ENCODE measurements at places on chromosomes 7 and 10. TPM values are rescaled to one million over a fixed set of nuclear protein-coding genes. Genes with fewer than 3 reads are reported as not detected.
A peak's percentile ranks its signal among the peaks of the same experiment; 100 is the strongest.

MKX gene
- 22.4 TPM for total RNA-seq

ZNF804B gene
- not detected for total RNA-seq

ASZ1 gene
- total RNA-seq, result not detected

RAB11FIP2 gene
- 39.4 TPM for total RNA-seq

DNA sequence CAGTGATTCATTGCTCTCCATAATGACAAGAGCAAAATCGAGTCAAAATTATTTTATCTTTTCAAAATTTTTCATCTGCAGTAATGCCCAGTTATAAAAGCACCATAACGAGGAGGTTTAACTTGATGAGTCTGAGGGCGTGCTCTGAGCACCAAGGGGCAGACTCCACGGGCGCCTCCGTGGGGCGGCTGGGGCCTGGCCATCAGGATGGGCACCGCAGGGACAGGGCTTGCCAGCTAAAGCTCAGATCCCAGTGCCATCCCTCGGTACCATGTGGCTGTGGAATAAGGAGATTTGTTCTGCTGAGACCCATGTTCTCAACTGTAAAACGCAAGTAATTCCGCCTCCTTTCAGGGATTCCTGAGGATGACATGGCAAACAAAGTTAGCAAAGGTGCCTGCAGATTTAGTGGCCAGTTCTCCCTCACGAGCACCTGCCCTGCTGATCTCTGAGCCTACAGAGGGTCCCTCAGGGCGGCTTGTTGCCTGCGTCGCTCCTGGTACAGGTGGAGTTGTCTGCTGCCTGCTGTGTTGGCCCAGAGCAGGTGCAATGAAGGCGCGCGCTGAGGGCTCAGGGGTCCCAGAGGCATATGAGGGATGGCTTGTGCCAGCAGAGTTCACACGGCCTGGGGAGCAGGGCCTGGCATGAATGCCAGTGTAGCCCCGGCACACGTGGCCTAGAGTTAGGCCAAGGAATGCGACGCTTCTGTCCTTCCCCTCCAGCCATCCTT lies 584.4 kb downstream of the TCERG1L start:
- DNase-seq, result no peak

DNA sequence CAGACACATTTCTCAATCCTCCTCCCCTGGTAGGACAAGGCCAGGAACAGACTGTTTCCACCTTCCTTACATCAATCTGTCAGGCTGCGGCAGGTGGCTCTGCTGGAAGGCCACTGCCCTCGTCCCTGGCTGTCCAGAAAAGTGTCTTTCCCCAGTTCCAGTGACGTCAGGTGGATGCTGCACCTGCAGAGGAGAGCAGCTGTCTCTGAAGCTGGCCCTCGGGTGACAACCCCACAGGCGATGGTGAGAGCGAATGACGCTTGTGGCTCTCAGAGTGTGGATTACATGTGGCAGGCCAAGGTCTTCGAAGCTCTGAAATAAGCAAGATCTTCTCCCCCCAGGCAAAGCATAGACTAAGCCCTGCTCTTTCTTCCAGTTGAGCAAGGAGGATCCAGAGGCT lies 146.9 kb upstream of the RET start:
- DNase-seq, result peak; percentile 82

- DNase-seq, result no peak
Observed at GRCh38 chr10:129568583-129569344, 101.7 kb downstream of the MGMT start.

DNA sequence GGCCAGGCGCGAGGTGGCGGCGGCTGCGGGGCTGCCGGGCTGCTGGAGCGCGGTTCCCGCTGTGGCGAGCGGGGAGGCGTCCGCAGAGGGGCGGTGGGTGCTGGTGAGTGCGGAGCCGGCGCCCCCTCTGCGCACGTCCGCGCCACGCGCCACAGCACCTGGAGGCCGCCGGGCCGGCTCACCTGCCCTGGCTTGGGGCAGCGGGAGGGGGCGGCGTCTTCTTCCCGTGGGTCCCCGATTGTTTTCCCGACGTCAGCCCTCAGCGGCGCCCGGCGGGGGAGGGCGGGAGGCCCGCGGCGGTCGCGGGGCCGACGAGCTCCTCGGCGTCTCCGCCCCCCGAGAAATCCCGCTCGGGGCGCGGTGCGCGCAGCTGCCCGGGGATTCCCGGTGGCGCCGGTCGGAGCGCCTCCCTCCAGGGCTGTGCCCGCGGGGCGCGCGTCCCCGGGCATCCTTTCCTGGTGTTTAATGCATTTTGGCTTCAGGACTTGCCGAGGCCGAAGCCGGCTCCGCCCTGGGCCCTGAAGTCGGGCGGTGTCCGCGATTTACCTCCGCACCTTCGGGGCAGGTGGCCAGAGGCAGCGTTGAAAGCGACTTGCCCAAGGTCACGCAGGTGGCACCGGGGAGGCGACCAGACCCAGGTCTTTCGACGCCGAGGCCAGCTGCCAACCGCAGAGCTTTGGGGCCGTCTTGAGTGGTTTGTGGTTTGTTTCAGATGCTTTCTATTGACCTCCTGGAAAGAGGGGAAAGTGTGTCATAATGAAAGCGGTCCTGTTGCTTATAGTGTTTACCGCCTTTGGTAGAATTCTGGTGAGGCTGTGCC lies 561 bp downstream of the PLEKHA1 start:
- no peak for DNase-seq
